Stimulated activated CD8-positive, alpha-beta memory T cell treated with anti-CD3 and anti-CD28 coated beads, Interleukin-7, amount 100 ng/mL, for 1 hour (primary cell): ENCODE measurements at places on chromosomes 2 and 18.

GRCh38 chr2:144133936-144134665 lies 385.8 kb downstream of the ZEB2 start:
- no peak for DNase-seq

DNA sequence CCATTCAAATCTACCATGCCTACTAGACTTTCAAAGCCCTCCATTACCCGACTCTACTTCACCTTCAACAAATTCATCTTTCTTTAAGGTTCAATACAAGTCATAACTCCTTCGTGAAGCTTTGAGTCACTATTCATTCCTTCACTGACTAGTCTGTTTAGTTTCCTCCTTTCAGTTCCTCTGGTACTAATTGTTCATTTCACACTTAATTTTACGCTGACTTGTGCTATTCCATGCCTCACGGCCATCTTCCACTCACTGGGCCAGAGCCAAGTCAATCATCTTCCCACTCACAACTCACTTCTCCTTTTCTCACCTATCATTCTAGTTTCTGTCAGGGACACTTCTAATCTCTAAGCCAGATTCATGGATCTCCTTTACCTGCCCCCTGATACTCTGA lies 136.2 kb downstream of the MTX2 start:
- no peak for DNase-seq

GRCh38 chr2:167816874-167817290 lies 430.5 kb downstream of the STK39 start:
- no peak for DNase-seq

- DNase-seq: no peak
Observed at GRCh38 chr2:204738721-204739120, 193.4 kb downstream of the PARD3B start.

- no peak for DNase-seq
Observed at GRCh38 chr2:238512247-238512867, 85.6 kb downstream of the ASB1 start.

DNA sequence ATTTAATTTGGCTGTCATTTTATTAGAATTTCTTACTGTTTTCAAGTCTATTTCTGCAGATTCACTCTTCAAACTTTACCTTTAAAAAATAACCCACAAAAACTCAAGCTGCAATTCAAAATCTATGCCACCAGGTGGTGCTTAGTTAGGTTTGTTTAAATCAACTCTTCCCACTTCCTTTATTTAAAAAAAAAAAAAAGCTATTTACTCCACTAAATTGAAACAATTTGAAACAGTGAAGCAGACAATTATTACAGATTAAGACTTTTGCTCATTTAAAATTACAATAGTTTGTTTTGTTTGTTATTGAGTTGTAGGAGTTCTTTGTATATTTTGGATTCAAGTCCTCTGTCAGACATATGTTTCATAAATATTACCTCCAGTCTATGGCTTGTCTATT lies 300.0 kb downstream of the PDE11A start:
- no peak for DNase-seq

- no peak for DNase-seq
Observed at GRCh38 chr2:129479892-129480291, 499.6 kb upstream of the RAB6C start.
